RWPE2 (cell line): ENCODE measurements at places on chromosomes 11 and 22.
A peak's percentile ranks its signal among the peaks of the same experiment; 100 is the strongest.

GRCh38 chr11:120209746-120210625, 846 bp upstream of the OAF start:
- no peak for DNase-seq

DNA sequence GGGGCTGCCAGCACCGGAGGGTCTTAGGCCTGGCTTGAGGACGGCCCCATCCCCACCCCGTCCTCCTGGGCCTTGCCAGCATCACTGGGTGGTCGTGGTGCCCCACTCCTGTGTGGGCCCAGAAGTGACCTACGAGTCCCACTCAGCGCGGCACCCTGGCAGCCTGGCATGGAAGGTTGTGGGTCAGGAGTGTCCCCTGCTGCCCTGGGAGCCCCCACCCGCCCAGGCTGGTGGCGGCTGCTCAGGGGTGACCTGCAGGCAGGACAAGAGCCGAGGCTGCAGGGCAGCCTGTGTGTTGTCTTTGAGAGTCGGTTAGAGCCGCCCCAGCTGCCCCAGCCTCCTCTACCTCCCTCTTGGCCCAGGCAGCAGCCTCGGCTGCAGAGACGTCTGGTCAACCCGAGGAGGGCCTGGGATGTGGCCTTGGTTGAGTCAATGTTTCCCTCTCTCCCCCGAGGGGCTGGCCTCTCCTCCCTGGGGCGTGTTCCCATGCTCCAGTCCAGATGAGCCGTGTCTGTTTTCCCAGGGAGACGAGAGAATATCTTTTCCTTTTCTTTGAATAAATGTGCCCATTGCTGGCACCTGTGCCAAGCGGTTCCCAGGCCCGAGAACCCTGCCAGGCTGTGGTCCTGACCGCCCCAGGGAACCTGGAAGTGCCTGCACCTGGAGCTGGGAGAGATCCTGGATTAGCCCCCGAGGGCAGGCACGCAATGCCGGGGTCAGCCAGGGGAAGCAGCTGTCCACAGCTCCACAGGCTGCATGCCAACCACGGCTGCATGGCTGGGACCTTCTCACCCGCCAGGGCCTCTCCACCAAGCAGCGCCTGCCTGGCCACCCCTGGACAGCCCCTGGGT, 35.7 kb upstream of the MUC5AC start:
- DNase-seq, result no peak

- DNase-seq, result no peak
These were observed 33.9 kb downstream of the TSG101 start for GRCh38 chr11:18492888-18493287.

DNA sequence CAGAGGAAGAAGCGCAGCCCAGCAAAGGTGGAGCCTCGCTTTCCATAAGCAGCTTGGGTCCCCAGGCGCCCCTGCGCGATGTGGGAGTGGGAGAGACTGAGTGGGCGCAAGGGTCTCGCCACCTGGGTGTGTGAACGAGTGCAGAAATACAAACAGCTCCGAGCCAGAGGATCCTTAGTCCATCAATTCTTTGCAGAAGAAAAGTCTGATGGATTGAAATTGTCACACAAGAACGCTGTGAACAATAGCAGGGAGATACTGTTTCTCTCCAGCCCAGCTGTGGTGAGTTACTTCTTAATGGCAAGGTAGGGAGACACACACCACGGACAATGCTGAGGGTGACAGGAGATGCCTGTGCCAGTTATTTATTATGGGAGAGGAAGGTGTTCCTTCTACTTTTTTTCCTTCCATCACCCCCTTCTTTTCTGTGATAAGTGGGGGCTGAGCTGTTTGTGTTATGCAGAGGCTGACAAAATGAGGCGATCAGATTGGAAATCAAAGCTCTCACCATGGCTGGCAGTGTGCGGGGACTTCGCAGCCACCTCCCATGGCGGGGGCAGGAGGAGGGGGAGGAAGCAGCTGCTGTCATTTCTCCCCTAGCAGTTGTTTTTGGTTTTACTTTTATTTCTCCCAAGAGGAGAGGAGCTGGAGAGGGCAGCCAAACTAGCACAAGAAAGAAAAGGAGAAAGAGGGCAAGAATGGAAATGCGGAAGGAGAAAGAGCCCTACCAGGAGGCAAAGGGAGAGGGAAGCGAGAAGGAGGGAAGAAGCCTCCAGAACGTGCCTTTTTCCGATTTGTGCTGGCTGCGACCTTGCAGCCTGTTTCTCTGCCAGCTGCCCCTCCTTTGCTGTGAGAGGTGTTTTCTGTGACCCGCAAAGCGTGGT, 755.8 kb downstream of the NTM start:
- DNase-seq, result no peak

GRCh38 chr22:45893516-45893915, 83.4 kb downstream of the WNT7B start:
- peak; percentile 28 for DNase-seq

DNA sequence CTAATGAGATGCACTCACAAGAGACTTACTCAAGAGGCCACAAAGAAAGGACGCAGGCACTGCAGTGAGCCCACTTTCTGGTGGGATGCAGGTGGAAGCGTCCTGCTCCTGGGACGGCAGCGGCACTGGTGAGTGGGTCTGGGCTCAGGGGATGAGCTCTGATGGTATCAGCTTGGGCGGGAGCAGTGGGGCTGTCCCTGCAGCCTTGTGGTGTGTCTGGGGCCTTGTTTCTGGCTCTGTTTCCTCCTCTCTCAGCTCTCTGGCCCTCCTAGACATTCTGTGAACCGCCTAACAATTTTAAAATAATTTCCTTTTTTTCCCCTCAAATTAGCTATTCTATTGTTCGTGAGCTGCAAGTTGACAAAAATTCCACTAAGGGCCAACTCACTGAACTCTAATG, 8.8 kb upstream of the ST14 start:
- DNase-seq, result peak; percentile 28

- no peak for DNase-seq
These were observed 68.9 kb upstream of the HEPHL1 start for GRCh38 chr11:93952082-93952780.

- DNase-seq, result peak; percentile 54
These were observed 1.3 kb downstream of the SELENOM start for GRCh38 chr22:31106001-31106571.

DNA sequence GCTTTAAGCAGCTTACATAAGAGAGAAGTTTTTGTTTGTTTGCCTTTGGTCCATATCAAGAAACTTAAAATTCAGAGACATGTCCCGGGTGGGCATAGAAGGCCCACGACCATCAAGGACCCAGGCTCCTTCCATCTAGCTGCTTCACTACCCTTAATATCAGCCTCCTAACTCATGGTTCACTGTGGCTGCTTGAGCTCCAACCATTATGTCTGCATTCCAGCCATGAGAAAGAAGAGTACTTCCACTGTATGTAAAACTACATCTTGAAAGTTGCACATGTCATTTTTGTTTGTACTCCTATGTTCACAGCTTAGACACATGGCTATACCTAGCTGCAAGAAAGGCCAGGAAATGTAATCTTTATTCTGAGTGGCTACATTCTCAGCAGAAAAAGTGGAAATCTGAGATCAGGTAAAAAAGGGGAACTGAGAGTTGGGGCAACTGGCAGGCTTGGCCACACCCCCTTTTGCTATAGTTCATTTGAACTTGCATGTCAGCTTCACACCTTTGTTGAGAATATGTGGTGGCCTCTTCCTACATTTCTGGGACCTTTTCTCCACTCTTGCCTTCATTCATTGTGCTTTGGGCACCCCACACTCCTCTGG, 81.3 kb upstream of the TP53I11 start:
- DNase-seq, result no peak

- no peak for DNase-seq
These were observed 35.8 kb upstream of the MYRF start for GRCh38 chr11:61716478-61717285.

DNA sequence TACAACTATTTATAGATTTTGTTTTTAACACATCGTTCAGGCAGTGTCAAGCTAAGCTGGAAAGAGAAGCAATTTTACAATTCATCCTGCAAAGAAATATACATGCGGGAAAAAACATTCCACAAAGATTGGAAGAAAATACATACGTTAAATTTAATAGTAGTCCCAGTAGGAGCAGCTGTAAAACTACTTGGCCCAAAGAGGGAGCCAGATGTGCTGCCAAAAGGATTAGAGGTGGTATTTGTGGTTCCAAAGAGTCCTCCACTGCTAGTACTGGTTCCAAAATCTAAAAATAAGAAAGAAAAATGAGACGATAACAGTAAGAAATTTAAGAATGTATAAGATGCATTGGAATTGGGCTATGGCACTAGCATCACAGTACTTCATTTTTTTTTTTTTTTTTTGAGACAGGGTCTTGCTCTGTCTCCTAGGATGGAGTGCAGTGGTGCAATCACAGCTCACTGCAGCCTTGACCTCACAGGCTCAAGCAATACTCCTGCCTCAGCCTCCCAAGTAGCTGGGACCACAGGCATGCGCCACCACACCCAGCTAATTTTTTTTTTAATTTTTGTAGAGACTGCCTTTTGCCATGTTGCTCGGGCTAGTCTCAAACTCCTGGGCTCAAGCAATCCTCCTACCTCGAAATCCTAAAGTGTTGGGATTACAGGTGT, 21.5 kb downstream of the NUP98 start:
- DNase-seq, result no peak

- DNase-seq, result no peak
These were observed 111.9 kb downstream of the WNT7B start for GRCh38 chr22:45864959-45865476.

GRCh38 chr11:33435216-33435615, 178.0 kb downstream of the HIPK3 start:
- no peak for DNase-seq

DNA sequence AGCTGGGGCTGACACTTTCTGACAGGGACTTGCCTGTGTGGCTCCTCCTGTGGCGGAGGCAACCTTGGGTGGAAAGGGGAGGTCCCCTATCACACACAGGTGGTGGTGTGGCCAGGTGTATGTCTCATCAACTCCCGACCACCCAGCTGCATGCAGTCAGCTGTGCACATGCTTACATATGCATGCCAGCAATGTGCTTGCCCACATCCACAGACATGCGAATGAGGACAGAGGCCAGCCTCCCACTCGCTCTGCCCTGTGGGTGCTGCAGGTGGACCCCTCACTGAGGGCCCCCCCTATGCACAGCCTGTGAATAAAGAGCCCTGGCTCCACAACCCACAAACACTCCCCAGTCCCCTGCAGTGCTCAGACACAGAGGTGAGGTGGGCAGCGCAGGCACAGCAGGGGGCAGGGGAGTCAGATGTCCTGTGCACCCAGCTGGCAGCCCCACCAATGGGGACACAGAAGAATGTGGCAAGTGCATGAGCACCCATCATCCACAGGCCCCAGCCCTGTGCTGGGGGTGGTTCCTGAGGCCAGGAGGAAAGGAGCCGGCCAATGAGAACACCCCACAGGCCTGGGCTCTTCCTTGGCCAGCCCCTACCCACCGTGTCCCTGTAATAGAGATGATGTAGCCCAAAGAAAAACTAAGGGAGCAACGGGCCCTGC, 9.5 kb downstream of the GNB1L start:
- no peak for DNase-seq

DNA sequence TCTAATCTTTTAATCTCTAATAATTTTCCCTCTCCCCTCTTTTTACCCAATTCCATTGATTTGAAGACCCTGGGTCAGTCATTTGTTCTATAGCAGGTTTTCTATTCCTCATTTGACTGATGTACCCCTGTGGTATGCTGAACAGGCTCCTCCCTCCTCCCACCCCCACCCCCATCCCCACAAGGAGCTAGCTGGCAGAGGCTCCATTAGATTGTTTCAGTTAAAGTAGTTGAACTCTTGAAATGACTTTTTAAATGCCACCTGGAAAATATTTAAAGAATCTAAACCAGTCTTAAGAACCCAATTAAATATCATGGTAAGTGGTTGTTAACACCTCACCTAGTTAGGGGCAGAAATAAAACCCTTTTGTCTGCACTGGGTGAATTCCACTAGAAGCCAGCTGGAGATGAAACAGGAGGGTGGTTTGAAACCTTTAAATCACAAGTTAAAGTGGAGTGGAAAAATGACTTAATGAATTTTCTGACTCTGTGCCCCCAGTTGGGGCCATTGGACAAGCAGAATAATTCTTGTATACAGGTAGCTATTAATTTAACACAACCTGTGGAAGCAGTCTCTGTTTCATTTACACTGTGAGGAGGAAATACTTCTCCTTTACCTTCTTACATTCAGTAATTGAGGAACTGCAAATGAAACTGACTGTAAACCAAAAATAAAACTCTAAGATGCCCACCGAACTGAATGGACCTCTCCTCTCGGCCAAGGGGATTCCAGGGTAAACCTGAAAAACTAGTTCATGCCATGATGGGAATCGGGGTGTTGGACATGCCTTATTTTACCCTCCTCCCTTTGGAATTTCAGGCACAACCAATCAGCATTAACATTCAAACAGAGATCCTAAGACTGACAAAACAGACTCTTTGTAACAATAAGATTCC, 30.7 kb downstream of the PRR5L start:
- DNase-seq, result no peak

DNA sequence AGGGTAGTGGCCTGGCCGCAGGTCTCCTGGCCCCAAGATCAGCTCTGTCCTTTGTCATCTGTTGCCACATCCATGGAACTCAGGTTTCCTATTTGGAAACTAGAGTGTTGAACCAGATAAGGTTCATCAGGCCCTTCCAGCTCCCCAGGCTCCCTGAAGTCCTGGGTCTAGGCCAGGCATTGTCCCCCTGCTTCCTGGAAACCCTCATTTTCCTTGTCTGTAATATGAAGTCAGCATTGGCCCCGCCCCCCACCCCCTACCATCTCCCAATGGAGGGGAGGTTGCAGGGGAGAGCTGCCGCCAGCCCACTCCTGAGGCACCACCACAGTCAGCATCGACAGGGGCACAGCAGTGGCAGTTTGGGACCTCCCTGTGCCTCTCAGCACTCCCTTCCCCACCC, 9.0 kb upstream of the MS4A10 start:
- DNase-seq, result no peak

GRCh38 chr22:21876486-21877176, 9.2 kb upstream of the MAPK1 start:
- DNase-seq, result no peak

DNA sequence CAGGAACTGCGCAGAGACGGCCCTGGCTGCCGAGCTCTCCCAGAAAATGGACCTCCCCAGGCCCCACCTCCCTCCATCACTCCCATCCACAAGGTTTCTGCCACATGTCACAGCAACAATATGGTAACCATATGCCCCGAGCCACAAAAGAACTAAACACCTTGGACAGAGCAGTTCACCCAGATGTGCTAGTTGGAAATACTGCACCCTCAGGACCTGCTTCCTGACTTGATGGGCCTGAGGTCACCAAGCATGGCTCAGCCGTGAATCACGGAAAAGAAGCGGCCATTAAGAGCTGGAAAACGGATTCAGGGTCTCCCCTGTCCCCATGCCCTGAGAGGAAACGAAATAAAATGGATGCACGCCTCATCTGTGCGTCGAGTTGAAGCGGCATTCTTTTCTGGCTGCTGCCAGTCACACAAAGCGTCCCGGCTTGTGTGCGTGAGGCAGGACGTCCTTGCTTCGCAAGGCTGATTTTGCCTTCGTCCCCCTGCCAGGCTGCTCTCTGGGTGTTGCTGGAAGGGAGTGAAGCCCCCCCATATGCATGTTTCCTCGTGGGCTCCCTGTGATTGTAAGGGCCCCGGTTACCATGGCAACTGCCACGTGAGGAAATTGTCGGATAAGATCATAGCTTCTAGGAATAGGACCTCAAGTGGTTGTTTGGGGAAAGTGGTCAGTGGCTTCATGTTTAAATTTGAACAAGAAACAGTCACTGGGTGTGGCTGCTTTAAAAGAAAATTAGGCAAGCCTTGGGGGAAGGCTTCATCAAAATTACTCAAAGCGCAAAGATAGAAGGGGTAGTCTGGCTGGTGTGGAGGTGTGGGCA, 51.7 kb downstream of the FLI1 start:
- DNase-seq, result no peak
